Mucosa of descending colon (tissue), 3 donors: ENCODE measurements at places on chromosomes 4 and X. TPM values are rescaled to one million over a fixed set of nuclear protein-coding genes. Genes with fewer than 3 reads are reported as not detected.

The PAGE4 gene
- not detected for total RNA-seq

The CXCL11 gene
- 0.19 TPM for total RNA-seq

DNA sequence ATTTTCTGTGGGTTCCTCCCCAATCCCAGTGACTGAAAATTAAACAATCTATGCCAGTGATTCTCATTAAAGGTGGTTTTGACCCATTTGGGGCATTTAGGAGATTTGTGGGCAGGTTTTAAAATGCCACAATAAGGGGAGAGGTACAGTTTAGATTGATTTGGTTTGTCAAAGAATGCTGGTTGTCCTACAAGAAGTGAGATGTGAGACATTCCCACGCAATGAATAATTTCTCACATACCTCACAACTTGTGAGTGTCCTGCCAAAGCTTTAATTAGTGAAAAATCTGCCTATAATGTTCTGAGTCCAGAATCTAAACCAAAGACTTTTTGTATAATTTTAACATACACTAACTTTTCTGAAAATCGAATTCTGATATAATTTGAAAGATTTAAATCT, 199.4 kb downstream of the MAPK10 start:
- DNase-seq = no peak

The FMR1NB gene
- not detected for total RNA-seq

DNA sequence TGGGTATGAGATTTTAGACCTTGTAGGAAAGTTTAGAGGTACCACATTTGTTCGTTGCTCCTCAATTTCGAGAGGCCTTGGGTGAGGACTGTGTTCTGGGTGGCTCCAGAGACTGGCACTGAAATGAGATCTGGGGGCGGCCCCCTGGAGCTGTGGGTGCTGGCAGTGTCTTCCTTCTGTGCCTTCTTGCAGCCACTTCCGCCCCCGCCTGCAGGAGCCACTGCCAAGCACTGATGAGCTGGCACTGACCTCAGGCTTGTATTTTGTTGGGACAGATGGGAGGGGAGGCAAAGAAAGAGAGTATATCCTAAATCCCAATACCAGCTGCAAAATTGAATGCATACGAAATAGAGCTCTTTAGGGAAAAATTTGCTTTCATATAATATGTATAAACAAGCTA, 64.5 kb upstream of the CLDN34 start:
- no peak for DNase-seq

DNA sequence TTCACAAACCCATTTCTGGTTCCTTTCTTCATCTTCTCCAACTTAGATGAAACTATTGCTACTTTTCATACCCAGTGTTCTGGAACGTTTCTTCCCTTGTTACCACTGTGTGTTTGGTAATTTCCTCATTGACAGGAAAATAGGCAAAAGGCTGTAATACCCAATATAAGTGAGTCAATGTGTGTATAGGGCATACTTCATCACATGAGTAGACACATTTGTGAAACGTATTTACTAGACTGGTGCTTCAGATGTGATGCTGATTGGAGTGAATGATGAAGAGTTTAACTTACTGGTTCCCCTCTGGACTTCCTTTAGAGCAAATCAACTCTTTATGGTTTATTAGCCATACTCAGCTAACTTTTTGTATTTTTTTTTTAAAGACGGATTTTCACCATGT, 195.1 kb upstream of the ATP6AP2 start:
- no peak for DNase-seq

DNA sequence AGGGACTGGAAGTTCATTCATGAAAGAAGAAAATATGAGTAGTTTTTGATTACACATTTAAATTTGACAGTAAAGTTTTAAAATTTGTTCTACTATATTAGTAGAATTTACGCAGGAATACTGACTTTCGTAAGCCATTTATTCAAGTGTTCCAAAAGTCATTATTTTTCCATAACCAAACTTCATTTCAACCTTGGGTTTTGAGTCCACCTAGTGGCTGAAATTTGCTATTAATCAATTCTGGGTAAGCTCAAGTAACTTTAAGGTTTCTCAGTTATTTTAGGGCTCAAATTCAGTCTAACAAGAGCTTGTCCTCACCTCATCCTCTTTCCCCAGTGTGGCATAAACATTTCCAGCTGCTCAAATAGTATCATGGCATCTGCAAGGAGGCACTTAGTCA, 175.4 kb downstream of the SH3BGRL start:
- DNase-seq = no peak

The CDK16 gene
- total RNA-seq = 81.9 TPM

The SCLT1 gene
- total RNA-seq = 16.8 TPM

DNA sequence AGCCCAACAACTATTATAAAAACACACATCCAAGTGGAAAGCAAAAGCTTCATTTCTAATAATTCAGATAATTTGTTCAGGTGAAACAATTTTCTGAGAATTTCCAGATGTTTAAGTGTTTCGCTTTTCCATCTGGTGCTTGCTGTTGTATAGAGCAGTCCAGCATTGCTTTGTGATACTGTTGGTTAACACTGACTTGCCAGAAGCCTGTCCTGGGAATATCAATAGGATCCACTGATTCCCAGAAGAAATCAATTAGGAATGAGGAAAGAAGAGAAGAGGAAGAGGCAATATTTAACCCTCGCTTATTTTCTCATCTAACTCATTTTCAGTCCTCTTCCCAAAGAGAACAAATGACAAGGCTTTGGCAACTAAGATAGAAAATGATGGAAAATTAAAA, 94.9 kb upstream of the DDIT4L start:
- no peak for DNase-seq

- no peak for DNase-seq
These were observed 277.1 kb downstream of the KLHL13 start for GRCh38 chrX:117839544-117839943.

DNA sequence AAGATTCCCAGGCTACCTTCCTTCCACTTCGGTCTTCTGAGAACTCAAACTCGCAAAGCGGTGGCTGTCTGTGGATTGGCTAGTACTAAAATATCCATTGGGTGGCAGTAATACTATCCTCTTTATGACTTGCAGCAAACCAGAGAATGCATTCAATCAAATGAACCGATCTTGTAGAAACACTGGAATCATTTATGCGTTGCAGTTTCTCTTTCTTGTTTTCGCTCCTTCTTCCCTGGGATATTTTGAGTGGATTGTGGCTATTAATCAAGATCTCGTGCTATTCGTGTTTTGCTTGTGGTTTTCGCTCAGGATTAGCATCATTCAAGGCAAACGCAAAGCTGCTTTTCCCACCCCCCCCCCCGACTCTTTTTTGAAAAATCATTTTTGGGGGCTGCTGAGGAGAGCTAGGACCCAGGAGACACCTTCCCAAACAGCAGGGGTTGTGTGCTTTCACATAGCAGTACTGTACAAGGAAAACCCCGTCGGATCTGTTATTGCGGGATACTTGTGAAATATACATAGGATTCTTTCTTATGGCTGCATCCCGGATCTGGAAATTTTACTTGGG, at the start of gene IL1RAPL1:
Gene IL1RAPL1 (plus strand): TSS at position 466 of the 571 bp plus-strand sequence.
- DNase-seq = no peak

- no peak for DNase-seq
These were observed 39.9 kb upstream of the CYP4V2 start for GRCh38 chr4:186151499-186151898.

DNA sequence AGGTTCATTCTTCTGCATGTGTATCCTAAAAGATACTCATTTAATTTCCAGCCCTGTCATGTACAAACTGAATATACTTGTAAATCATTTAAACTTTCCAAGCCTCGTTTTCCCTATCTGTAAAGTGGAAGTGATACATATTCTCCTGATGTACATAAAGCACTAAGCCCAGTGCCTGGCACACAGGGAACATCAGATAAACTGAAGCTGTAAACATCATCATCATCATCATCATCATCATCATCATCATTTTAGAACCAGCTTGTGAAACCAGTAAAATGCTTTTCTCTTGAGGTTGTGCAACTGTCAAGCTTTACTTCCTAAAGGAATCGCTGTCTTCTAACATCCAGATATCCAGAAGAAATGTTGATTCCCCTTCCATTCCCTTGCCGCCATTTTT, 83.3 kb upstream of the ANXA3 start:
- DNase-seq = no peak

The SRPK3 gene
- total RNA-seq = 0.55 TPM

GRCh38 chr4:21858971-21859370, 89.6 kb downstream of the KCNIP4 start:
- no peak for DNase-seq

The MAGIX gene
- total RNA-seq = 9.5 TPM

GRCh38 chrX:153970357-153971123, 1.1 kb downstream of the HCFC1 start:
- no peak for DNase-seq
